Tibial nerve (tissue), 4 donors: ENCODE measurements at places on chromosomes 2 and 18. TPM values are rescaled to one million over a fixed set of nuclear protein-coding genes. Genes with fewer than 3 reads are reported as not detected.

SOCS6 gene
- total RNA-seq = 21.8 TPM

GAL3ST2 gene
- not detected for total RNA-seq

CDK5R2 gene
- total RNA-seq = not detected

LIPG gene
- total RNA-seq = not detected

THSD7B gene
- 11.8 TPM for total RNA-seq

WDPCP gene
- 19.2 TPM for total RNA-seq

ZNF396 gene
- 3.3 TPM for total RNA-seq

ACAA2 gene
- 63.4 TPM for total RNA-seq

TET3 gene
- total RNA-seq = 4.3 TPM

TMX3 gene
- 30.2 TPM for total RNA-seq

BAZ2B gene
- total RNA-seq = 98.4 TPM

SLC19A3 gene
- total RNA-seq = 52.1 TPM

IL36G gene
- not detected for total RNA-seq

NAPG gene
- total RNA-seq = 20.1 TPM

STK16 gene
- 17.7 TPM for total RNA-seq

C2orf80 gene
- total RNA-seq = not detected

HOXD4 gene
- total RNA-seq = 16.2 TPM

ERCC3 gene
- total RNA-seq = 70.0 TPM
